ENCODE measurements at places on chromosomes 6 and 20.
A peak's percentile ranks its signal among the peaks of the same experiment; 100 is the strongest.

GRCh38 chr6:40933864-40934263, 105.2 kb downstream of the UNC5CL start:
- DNase-seq = no peak

DNA sequence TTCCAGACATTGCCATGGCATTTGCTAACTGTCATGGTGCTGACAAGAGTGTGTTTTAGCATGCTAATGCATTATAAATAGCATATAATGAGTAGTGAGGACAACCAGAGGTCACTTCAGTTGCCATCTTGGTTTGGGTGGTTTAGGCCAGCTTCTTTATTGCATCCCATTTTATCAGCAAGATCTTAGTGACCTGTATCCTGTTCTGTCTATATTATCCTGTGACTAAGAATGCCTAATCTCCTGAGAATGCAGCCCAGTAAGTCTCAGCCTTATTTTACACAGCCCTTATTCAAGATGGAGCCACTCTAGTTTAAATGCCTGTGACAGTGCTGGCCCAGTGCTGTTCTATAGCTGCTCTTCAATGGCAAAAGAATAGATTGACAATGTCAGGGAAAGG, 781.0 kb upstream of the ADGRB3 start:
- no peak for DNase-seq

DNA sequence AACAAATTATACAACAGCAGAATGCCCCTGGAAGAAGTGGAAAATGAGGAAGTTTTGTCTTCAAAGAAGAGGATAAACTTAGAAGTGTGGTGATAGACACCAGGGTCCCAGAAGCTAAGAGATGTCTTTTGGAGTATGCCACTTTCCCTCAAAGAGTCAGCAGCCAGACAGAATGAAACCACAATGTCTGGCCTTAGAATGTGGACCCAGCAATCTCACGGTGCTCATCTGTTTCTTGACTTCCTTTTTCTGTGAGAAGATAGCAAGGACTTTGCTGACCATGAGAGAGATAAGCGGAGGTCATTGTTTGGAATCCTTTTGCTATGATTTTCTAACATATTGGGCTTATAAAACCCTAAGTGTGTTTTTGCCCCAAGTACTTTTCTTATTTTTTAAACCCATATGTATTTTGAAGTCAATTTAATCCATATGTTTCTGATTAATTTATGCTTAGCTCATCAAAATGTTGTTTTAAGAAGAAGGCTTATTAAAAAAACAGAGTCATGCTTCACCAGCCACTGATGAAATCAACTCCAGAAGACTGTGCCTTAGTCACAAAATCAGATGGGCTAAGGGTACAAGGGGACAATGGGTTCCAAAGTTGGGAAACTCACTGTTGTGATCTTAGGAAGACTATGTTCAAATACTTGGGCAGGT, 451.2 kb upstream of the JAG1 start:
- DNase-seq = no peak

- no peak for DNase-seq
Measured at GRCh38 chr6:125194941-125195340, 41.4 kb downstream of the TPD52L1 start.

GRCh38 chr20:3237958-3238615, 903 bp downstream of the SLC4A11 start:
- DNase-seq = no peak

DNA sequence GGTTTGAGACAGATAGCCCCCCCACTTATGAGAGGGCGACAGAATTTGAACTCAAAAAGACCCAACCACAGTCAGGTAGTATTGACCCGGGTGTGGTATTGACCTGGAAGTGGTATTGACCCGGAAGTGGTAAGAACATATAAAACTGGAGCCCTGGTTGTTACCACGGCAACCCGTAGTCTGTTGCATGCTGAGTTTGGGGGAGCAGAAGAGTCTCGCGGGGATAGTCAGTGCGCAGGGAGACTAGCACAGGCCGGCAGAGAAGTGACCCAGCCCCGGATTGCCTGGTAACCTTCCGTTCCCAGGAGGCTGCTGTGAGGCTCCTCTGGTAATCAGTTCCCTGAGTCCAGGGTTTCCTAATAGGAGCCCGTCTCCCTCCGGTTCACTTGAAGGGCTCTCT, 96.2 kb downstream of the SNX5 start:
- DNase-seq = no peak

DNA sequence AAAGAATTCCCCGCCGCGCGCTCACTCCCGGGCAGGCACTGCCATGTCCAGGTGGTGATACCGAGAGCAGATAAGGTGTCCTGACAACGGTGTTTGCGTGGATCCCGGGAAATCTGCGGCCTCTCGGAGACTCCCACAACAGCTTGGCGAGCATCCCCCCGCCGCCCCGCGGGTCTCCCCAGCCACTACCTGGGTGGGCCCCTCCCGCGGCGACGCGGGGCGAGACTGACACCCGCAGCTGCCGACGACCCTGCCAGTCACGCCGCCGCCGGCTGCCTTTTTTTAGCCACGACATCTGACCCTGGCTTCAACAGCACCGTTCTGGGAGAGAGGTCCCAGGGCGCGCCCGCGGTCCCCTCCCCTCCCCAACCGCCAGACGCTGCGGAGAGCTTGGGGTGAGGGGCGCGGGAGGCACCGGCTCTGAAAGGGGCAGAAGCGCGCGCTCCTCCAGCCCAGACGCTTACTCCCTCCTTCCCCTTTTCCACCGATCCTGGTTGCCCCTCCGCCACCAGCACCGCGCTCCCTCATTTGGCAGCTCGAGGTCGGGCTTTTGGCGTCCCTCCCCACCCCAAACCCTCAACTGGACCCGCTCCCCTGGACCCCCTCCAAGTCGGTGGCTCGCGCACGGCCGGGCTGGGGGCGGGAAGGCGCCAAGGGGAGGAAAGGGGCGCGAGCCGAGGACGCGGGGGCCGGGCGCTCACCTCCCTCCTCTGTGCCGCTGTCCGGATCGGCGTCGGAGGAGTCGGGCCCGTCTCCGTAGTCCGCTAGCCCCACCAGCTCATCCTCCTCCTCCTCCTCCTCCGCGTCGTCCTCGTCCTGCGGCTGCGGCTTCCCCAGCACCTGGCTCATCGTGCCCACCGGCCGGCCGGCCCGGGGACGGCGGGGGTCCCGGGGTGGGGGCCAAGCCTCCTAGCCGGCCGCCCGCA, 665 bp downstream of the RRAGD start:
- no peak for DNase-seq

DNA sequence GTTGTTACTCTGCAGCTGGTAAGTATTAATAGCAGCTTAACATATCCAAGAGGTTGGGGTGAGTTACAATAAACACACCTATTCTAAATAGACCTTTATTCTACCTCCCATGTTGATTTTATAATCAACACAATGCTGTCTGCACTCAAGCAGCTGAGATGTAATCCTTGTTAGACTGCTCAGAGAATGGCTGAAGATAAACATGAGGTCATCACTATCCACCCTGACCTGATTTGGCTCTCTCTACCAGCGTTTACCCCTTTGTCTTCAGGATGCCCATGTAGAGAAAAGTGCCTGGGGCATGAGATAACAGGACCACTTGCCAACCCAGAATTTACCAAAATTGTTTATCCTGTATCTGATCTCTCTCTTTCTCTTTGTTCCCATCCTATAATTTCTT, 220.7 kb upstream of the DEFB112 start:
- no peak for DNase-seq

- DNase-seq = no peak
Measured at GRCh38 chr6:15434263-15434662, 188.4 kb downstream of the JARID2 start.

DNA sequence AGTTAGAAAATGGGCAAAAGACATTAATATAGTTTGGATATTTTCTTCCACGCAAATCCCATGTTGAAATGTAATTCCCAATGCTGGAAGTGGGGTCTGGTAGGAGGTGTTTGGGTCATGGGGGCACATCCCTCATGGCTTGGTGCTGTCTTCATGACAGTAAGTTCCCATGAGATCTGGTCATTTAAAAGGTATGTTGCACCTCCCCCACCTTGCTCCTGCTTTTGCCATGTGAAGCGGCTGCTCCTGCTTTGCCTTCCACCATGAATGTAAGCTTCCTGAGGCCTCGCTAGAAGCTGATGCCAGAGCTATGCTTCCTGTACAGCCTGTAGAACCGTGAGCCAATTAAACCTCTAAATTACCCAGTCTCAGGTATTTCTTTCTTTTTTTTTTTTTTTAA, 16.3 kb upstream of the TMEM14A start:
- DNase-seq = no peak

GRCh38 chr6:116278854-116279231, 887 bp downstream of the TSPYL1 start:
- DNase-seq = peak; percentile 52

GRCh38 chr6:88814909-88815308, 148.5 kb downstream of the RNGTT start:
- no peak for DNase-seq

DNA sequence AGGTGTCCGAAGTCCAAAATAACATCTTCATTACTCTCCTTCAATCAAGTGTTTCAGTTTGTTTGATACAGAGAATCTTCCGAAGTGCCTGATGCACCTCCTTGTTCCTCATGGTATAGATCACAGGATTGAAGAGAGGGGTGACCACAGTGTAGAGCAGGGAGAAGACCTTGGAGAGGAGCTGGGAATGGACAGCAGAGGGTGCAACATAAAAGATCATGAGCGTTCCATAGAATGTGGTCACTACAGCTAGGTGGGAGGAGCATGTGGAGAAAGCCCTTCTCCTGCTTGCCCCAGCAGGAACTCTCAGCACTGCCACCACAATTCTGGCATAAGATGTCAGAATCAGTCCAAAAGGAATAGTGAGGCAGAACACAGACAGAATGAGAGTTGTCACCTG, 11.9 kb downstream of the OR12D1 start:
- DNase-seq = no peak

DNA sequence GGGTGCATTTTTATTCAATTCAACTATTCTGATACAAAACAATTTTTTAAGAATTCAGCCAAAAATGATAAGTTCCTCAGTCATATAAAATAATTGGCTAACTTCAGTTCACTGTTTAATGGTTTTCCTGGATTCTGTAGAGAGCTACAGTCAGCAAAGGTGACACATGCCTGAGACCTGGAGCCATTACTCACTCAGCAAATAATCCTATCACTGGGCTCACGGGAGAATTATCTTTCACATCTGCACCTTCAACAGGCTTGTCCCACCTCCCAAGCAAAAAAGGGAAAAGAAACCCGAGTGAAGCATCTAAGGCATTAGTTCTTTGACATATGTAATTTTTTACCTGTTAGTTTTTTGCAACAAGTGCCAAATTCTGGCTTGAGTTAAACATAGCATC, 34.9 kb upstream of the FOXA2 start:
- no peak for DNase-seq

DNA sequence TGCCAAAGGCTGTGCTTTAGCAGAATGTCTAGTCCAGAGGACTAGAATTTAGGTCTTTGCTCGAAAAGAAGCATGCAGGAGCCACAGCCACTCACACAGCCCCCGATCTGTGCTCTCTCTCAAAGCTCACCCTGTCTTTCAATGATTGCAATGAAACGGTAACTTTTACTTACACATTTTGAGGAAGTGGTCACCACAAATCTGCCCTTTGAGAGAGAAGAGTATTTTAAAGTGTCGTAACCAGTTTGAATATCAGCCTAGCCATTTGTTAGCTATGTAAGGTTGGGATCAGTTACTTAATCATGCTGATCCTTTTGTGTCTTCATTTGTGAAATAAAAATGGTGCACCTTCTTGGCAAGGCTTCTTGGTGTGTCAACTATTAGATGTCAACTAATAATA, 209.0 kb downstream of the TFAP2A start:
- DNase-seq = no peak

- no peak for DNase-seq
Measured at GRCh38 chr20:12255461-12255970, 337.8 kb downstream of the BTBD3 start.

DNA sequence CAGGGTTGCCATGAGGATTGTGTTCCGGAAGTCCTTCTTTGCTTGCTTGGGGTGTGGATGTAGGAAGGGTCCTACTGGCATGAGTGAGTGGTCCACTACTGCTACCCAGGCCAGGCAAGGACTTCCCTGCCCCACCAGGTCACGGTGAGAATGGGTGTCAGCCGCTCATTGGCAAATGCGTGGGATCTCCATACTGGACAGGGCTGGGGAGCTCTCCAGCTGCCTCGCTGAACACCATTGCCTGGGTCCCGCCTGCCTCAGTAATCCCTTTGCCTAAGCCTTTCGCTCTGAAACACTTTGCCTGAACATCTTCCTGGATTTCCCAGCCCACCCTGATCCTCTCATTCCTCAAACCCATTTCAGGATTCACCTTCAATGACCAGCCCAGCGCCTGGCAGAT, 59.5 kb downstream of the CTCFL start:
- no peak for DNase-seq

DNA sequence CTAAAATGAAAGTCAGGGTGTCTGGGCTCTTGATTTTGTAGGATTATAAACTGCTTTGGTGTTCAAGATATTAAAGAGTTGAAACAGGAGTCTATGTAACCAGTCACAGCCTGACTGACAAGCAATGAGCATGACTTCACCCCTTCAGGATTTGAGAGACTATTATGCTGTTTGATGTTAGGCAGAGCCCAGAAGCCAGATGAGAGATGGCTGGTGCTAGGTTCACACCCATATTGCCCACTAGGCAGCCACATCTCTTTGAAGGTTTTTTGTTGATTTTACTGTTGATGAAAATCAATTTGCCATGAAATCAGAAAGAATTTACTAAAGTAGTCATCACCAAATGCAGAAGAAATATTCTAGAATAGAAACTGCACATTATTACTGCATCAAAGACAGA, 243.6 kb downstream of the KHDRBS2 start:
- DNase-seq = no peak

DNA sequence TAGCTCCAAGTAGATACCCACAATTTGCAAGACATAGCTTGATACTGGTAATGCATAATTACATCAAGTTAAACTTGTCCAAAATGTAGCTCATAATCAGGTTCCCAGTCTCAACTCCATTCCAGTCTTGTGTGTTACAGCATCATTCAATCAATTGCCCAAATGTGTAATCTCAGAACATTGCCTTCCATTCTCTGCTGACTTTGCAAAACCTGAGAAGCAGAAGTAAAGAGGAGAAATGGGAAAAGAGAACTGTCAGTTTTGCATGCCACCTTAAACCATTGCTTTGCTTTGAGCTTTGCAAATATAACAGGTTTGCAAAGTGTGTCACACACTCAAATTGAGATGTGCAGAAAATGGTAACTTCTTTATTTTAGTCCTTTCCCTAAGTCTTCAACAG, 40.3 kb upstream of the CNKSR3 start:
- no peak for DNase-seq

DNA sequence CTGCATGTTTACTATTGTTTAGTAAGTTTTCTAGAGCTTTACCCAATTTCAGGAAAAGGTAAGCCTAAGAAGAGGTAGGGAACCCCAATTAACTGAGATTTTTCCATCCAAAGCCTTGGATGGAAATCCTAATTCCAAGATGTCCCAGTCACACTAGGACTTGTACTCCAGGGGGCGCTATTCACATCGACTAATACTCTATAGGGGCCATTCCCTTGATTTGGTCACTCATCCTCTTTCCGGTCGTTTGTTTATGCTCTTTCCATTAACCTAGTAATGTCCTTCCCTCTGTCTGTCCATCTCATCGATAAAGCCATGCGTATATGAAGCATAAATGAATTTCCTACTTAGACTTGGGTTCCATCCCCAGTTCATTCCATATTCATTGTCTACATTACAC, 80.8 kb upstream of the FUCA2 start:
- no peak for DNase-seq

- DNase-seq = no peak
Measured at GRCh38 chr6:154878871-154879491, 116.1 kb upstream of the TIAM2 start.

- DNase-seq = no peak
Measured at GRCh38 chr6:21005816-21006570, 471.7 kb downstream of the CDKAL1 start.

All from CD4-positive, alpha-beta T cell treated with Interleukin-17A for 1 hour (primary cell).